ENCODE measurements at places on chromosomes 6 and 20.
A peak's percentile ranks its signal among the peaks of the same experiment; 100 is the strongest.

DNA sequence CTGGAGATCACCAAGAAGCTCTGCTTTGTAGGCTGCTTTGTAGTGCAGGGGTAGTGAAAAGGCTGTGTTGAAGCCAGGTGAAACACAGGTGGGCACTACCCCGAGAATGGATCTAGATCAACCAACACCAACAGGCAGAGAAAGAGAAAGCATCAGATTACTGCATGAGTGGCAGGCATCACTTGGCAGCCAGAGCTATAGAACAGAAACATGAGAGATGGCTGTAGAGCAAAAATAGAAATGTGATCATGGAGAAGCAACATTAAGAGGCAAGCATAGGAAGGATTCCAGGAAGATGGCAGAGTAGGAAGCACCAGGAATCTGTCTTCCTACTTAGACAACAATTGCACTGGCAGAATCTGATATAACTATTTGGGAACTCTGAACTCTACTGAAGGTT, 311.1 kb upstream of the TCF21 start:
- DNase-seq: no peak

DNA sequence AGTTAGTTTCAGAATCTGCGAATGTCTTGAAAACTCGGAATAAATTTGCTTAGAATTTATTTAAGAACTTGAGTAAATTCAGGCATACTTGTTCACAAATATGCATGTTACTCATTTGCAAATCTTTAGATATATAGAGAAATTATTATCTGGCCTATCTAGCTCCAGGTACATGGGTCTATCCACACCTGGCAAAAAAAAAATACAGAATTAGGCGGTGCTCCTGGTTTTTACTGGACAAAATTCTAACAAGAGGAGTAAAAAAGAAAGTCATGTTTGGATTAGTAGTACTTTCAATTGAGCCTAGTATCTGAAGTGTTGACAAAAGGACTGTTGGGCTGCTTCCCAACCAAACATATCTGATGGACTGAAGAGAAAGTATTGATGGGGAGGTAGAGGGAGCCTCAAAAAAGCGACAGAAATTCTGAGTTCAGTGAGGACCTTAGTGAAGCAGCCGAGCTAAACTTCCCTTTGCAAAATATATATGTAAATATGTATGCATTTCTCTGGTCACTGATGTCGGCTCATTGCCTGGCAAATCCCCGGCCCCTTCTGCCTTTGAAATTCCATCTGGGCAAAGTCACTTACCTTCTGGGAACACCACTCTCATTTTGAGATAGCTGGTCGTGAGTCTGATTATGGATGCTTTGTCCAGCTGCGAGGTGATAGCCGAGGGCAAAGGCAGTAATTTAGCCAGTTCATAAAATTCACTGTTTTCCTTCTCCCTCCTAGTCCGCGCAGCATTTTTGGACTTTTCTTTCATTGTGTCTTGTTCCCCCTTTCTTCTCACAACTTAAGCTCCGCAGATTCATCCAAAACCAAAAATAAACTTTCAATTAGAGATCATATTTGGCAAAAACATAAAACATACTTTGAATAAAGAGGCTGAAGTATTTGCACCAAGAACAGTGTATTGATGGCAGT, 1.8 kb downstream of the SIM1 start:
- no peak for DNase-seq

- no peak for DNase-seq
Measured at GRCh38 chr20:19784511-19785172, 26.6 kb downstream of the RIN2 start.

DNA sequence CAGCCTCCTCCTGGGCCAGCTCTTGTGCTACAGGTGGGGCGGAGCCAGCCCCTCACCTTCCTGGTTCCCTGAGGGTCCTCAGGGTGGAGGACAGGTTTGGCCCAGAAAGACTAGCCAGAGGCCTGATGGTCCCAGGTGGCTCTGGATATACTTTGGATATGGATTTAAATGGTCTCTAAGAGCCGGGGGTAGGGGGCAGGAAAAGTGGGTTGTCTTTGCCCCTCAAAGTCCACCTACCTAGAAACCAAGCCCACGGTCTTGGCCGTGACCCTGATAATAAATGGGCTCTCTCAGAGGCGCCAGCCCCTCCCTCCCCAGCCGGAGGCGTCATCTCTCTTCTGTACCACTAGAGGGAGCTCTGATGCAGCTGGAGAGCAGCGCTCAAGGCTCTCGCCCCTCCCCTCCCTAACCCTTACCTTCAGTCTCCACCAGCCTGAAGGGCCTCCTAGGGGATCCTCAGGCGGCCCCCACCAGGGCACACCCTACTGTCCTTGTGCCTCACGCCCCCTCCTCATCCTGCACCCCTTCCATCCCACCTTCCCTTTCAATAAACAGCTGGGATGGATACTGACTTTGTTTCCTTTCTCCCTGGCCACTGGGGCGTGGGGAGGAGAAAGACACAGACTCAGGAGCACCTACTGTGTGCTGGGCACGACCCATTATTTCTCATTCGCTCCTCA, 7.5 kb downstream of the NRSN2 start:
- peak; percentile 50 for DNase-seq

GRCh38 chr20:13113731-13114130, 105.0 kb downstream of the SPTLC3 start:
- no peak for DNase-seq

- DNase-seq: no peak
Measured at GRCh38 chr6:72287801-72288200, 334.1 kb upstream of the KCNQ5 start.

DNA sequence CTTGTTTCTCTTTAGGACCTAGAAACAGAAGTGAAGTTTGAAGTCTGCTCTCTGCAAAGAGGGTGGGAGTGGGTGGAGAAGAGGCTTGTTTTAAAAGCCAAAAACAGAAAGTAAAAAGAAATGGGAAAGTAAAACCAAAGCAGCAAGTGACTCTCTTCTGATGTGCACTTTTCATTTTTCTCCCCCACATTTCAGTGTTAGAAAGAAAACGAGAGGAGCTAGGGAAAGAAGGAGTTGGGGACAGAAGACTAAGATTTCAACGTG, 1.3 kb downstream of the C6orf141 start:
- DNase-seq: no peak

DNA sequence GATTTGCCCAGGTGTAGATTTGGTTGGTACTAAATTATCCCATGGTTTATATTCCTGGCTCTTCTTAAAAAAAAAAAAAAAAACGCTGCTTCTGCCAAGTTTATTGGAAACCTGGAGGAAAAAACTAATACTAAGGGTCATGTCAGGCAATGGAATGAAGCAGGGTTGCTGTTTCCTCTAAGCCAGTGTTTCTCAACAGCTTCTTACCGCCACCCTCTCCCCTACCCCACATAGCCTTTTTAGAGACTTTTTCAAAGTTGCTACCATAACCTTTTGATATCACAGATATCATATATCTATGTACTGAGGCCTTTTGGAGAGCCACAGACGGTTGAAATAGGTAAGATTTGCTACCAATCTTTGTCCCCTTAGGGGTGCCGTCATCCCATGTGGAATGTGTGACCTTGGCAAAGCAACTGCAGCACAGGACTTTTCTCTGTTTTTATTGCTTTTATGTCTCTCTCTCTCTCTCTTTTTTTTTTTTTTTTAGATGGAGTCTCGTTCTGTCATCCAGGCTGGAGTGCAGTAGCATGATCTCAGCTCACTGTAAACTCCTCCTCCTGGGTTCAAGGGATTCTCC, 35.0 kb downstream of the SYTL3 start:
- no peak for DNase-seq

DNA sequence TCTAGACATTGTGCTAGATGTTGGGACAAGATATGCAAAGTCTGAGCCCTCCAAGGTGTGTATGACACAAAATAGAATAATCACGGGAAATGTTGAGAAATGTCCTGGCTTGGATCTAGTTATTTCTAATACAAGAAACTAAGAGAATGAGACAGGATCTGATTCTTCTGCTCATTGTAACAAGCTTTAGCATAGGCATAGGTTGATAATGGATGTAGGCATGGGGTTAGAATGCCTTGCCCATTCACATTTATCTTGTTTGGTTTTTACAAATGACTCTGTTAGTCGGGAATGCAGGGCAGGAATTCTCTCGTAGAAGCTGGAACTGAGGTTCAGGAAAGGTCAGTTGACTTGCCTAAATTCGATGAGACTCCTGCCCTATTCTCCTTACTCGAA, 1.5 kb upstream of the SLC26A8 start:
- no peak for DNase-seq

DNA sequence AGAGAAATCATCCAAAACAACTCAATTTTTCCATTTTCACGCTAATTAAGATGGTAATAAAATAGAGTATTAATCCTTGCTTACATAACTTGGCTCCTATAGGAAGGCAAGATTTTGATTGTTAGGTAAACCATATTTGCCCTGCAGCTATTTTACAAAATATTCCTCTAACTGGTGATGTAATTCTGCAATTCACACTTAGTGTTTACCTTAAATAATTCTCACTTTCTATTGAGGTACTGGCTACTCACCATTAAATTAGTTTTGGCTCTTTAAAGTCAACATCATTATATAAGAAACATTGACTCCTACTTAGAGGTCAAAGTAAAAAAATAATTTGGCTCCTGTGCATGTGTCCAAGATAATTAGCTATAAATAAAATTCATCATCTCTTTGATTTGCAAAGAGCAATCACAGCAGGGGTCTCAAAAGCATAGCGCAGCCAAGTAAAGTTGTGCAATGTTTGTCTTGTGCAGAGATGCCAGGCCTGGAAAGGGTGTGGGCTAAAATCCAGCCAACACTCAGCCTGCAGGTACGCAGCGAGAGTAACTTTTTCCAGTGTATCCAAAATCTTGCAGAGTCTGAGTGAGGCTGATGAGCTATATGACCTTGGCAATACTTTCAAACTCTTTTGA, 501.2 kb downstream of the MMUT start:
- no peak for DNase-seq

DNA sequence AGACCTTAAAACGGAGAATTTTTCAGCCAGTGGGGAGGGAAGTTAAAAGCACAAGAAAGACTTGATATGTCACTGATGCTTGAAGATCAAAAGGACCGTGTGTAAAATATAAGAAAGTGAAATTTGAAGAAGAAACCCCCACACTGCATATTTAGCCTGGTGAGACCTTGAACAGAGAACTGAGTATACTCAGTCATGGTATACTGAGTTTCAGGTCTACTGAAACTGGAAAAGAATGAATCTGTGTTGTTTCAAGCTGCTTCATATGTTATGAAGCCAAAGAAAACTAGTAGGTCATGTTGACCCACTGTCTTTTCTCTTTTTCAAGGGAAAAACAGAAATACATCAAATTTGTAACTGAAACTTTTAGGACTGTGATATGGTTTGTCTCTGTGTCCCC, 443.8 kb upstream of the GJE1 start:
- DNase-seq: no peak

DNA sequence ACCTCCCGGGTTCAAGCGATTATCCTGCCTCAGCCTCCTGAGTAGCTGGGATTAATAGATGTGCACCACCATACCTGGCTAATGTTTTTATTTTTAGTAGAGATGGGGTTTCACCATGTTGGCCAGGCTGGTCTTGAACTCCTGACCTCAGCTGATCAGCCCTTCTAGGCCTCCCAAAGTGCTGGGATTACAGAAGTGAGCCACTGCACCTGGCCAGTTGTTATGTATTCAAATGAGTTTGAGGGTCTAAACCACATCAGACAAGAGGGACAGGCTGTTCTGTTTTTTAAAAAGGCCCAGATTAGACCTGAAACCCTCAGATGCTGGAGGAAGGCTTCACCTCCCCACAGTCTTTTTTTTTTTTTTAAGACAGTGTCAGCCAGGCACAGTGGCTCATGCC, 4.1 kb upstream of the SPAG4 start:
- no peak for DNase-seq

- no peak for DNase-seq
Measured at GRCh38 chr6:118812970-118813369, 81.0 kb upstream of the ASF1A start.

- no peak for DNase-seq
Measured at GRCh38 chr6:9521152-9521530, 893.7 kb downstream of the TFAP2A start.

- DNase-seq: no peak
Measured at GRCh38 chr20:64069614-64070243, 6.7 kb downstream of the TCEA2 start.

- DNase-seq: no peak
Measured at GRCh38 chr6:83824388-83824801, 28.8 kb upstream of the RIPPLY2 start.

DNA sequence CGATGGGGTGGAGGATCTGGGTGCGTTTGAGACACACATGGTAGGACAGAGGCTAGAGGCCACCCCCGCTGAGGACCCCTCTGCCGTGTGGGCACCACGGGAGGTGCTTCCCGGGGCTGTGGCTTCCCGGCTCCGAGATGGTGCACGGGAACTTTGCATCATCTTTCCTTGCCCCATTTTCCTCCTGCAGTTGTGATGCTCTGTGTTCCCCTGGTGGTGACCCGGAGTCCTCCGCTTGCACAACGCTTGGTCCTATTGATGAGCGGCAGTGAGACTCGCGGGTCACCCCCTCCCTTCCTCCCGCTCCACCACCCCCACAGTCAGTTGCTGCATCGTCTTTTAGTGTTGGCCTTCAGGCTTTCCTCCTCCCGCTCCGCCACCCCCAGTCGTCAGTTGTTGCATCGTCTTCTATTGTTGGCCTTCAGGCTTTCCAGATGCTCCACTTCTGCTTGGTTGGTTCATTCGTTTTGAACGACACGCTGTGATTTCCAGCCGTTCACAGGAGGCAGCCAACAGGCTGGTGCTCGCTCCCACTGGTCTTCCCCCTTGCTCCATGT, 37.3 kb downstream of the PYGB start:
- DNase-seq: no peak

DNA sequence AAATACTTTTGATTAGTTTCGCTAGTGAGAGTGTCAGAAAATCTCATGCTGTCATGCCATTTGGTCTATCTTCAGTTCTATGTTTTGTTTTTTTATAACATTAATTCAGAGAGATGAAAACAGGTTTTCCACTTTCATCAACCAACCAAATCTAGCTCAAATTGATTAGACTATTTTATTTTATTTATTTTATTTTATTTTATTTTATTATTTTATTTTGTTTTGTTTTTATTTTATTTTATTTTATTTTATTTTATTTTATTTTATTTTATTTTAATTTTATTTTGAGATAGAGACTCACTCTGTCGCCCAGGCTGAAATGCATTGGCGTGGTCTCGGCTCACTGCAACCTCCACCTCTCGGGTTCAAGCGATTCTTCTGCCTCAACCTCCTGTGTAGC, 1391.0 kb upstream of the ADGRB3 start:
- DNase-seq: no peak

- DNase-seq: no peak
Measured at GRCh38 chr6:89348372-89348771, 4.2 kb downstream of the UBE2J1 start.

DNA sequence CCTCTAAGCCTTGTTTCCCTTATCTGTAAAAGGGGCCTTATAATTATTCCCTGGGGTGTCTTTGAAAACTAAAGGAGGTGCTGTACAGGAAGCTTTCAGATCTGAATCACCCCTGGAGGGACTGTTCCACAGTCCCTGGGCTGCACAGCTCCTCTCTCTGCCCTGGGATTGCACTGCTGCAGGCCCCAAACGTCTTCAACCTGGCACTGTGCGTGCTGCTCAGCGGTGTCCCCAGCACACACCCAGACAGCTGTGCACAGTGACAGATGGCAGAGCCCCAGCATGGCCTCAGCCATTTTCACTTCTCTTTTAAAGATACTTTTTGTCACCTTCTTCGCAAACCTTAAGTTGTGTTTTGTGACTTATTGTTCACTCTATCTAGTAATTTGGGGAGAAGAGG, 50.7 kb upstream of the INSM1 start:
- no peak for DNase-seq
